ENCODE measurements at places on chromosomes 4 and X.

DNA sequence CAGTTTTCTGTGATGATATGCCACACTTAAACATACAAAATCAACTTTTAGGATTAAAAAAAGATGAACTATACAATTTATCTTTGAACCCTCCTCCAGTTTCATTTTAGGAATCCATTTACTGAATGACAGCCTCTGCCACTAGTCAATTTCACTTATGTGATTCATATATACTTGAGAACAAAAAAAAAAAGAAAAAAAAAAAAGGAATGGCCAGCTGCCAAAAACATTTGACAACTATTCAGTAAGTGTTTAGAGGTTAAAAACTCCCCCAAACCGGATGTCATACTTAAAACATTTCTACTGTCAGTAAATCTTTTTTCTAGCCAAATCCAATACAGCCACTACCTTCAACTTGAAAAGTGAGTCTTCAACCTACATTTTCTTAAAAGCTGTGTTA lies 266.7 kb upstream of the MAGEB2 start:
- no peak for DNase-seq

DNA sequence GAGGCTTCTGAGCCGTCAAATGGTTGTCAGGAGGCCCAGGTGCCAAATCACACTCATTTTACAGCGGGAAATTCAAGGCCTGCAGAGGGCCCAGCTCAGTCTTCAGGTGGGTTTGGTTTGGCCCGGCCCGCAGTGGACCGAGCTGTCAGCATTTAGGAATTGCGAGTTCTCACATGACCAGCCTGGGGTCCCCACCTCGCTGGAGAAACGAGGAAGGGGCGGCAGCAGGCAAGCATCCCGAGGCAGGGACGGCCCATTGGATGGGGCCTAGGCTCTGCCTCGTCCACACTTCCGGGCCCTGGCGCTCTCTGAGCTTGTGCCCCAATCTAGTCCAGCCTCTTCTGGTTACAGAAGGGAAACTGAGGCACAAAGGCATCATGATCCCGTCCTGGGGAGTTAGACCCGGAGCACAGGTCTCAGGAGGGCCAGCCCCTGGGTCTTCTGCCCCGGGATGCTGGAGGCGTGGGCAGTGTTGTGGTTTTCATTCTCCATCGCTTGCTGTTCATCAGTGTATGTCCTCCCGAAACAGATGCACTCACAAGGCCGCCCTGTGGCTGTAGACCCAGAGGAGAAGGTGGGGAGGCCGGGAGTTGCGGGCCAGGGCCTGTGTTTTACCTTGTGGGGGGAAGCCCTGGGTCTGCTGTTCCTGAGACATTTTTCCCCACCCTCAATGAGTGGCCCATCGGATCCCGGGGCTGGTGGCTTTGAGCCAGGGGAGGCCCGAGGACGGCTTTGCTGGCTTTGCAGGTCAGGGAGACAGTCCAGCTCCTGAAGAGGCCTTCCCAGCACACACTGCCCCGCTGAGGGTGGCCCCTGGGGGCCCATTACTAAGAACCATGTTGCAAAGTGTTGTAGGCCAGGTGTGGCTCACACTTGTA lies 8.9 kb downstream of the PSAPL1 start:
- DNase-seq, result no peak

DNA sequence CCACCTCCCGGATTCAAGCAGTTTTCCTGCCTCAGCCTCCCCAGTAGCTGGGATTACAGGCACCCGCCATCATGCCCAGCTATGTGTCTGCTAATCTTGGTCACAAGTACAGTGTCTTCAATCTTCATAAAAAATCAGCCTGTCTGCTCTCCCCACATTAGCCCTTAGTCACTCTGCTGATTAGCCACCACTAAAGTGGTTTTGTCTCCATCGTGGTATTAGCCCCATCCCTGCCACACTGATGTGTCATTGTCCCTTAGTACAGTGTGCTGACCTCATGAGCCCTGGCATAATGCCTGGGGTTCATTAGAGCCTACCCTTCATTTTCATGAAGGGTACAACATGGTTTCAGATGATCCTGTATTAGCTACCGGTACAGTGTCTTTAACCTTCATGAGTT lies 49.9 kb downstream of the ZNF157 start:
- DNase-seq, result no peak

- DNase-seq, result no peak
These were observed 23.5 kb upstream of the TMEM165 start for GRCh38 chr4:55372259-55372658.

GRCh38 chrX:70293621-70294020 lies 3.7 kb downstream of the KIF4A start:
- DNase-seq, result no peak

Data from germinal center (tissue), 1 donor.